C1 segment of cervical spinal cord (tissue), 14 donors: ENCODE measurements at places on chromosomes 1 and 21.

GRCh38 chr1:232709386-232709785 is 79.5 kb upstream of the SIPA1L2 start:
- DNase-seq: no peak

- DNase-seq: no peak
Observed at GRCh38 chr1:79323239-79324025, 316.9 kb upstream of the ADGRL4 start.

GRCh38 chr1:107795994-107796393 is 169.0 kb downstream of the VAV3 start:
- DNase-seq: no peak

DNA sequence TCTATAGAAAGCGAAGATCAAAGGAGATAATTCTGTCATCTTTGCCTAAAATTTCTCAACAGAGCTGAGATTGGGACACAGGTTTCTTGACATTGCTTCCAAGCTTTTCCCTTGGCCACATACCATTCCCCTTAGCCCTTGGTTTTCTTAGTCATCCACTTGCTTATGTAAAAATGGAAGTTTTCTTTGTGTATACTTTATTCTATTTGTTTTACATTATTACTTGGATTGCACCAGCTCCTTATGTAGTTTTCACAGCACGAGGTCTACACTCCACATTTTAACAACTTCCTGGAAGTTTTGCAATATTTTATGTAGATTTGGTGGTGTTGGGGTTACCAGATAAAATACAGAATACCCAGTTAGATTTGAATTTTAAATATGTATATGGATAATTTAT is 129.8 kb downstream of the PLA2G4A start:
- DNase-seq: no peak

DNA sequence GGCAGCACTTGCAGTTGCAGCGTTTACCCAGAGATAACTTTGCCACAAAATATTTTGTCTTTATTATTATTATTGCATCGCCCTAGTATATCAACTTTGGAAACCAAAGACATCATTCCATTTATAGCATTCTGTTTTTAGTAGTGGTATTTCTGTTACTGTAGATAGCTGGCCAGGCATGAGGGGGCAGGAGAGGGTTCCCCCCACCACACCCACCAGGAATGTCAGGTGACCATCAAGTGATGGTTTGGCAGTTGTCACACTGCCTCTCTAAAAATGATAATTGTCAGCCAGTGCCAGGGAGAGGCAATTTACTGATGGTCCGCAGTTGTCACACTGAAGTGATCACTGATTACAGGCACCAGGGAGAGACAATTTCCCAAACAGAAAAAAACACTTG is 135.6 kb downstream of the TSEN15 start:
- no peak for DNase-seq

DNA sequence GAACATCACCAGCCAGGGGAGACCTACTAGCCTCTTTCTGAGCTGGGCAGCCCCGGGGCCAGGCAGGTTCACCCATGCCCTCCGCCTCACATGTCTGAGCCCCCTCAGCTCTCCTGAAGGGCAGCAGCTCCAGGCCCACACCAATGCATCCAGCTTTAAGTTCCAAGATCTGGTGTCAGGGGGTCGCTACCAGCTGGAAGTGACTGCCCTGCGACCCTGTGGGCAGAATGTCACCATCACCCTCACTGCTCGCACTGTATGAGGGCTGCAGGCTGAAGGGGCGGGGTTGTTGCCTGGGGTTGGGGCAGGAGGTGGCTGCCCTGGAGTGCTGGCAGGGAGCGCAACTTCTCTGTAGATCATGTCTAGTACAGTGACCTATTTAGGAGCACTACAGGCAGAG is 8.5 kb upstream of the PTPN7 start:
- no peak for DNase-seq

DNA sequence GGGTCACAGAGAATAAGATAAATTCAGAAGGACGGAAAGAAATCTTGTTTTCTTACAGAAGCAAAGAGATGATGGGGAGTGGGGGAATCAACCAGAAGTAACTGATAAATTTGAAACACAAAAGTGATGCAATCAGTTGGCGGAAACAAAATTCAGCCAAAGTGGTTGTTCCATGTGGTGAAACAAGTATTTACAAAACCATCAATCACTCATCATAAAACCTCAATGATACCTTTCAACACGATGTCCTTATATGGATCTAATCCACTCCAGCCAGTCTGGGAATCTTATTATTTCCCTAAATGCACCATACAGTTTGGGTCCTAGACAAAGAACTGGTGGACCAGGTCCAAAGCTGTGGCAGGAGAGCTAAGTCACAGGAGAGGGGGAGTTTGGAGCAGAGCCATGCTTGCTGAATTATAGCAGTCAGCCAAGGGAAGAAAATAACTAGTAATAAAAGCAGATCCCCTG is 303.8 kb upstream of the LRRC7 start:
- DNase-seq: no peak

DNA sequence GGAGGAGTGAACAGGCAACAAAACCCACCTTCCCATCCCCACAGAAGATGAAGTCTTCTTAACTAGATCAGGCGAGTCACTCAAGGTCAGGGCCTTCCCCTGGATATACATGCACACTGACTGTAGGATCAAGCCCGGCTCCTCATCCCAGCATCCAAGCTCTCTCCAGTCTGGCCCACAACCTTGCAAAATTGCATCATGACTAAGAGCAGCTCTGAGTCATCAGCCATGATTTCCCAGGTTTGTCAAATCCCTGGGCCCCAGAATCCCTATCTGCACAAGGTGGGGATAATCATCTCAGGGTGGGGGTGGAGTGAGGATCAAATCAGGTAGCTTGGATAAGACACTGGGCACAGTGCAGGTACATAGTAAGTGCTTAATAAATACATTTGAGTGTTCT is 199.3 kb upstream of the GRIK3 start:
- no peak for DNase-seq

GRCh38 chr1:156100205-156100995 is 14.1 kb upstream of the LMNA start:
- DNase-seq: no peak

GRCh38 chr1:1861339-1861730 is 29.6 kb downstream of the GNB1 start:
- no peak for DNase-seq

DNA sequence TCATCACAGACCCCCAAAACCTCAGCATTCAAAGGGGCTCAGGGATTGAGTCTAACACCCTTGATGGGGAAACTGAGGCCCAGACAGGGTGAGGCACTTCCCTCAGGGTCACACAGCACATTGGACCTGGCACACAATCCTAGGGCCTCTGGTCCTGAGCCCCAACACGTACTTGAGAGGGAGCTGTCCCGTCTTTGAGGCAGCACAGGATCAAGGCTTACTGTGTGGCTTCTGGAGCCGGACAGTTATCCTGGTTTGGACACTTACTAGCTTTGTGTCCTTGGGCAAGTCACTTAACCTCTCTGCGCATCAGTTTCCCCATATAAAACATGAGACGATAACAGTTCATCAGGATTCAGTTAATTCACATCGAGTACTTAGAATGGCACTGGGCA is 26.5 kb downstream of the RUNX3 start:
- DNase-seq: no peak

DNA sequence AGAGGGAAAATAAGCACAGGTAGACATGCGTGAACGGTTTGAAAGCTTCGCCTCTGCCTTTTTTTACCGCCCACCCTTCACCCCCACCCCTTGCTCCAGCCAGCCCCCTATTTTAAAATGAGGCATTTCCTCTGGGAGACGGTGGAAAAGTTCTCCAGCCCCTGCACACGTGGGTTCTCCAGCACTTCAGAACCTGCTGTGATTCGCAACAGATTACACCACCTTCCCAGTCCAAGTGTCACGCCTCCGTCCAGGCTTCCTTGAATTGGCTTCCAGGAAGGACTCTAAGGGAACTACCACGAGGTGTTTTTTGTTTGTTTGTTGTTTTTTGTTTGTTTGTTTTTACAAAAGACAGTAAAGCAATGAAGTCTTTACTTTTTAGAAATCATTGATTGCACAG is 2.6 kb downstream of the LRRC7 start:
- DNase-seq: no peak

DNA sequence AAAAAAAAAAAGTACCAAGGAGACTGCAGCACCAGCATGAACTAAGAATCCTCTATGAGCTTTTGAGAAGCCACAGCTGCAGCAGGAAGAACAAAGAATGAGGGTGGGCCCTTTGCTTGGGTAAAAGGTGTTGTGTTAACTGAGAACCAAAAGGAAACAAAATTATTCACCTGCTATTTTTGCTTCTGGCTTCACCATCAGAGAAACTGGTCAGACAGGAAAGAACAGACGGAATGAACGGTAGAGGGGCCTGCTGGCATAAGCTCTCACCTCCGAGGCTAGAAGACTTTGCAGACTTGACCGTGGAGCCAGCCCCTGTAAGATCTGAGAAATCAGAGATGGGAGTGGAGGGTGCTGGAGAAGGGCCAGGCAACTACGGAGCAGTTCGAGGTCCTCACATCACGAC is 27.6 kb downstream of the IL10RB start:
- no peak for DNase-seq

- DNase-seq: no peak
Observed at GRCh38 chr1:34231441-34231840, 54.7 kb downstream of the C1orf94 start.

GRCh38 chr1:206921772-206922265 is at the start of gene FCMR:
TSS of gene FCMR (minus strand) at chr1:206921941. CDS start at chr1:206921854, 87 bp downstream.
- no peak for DNase-seq

DNA sequence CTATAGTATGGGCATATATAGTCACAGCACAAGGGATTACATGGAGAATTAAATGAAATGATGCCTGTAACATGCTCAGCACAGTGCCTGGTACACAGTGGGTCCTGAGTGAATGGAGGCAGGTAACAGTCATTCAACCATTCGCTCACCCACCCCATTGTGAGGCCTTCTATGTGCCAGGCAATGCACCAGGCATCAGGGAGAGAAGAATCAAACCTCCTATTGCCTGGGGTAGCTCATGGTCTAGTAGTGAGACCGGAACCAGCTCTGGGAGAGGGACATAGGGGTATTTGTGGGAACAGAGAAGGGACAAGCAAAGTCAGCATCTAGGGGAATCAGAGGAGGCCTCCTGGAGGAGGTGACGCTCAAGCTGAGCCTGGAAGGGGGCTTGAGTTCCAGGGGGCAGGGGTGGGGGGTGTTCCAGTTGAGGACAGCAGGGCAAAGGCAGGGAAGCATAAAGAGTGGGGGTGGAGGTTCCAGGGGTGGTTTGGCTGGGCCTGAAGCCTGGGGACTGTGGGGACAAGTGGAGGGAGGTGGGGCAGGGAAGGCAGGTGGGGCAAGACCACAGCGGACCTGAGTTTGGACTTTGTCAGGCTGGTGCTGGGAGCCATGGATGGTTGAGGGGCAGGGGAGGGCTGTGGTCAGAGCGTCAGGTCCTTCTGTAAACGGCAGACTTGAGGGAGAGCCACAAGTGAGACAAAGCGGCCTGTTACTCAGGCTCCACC is 591.6 kb downstream of the PTPRU start:
- DNase-seq: no peak

DNA sequence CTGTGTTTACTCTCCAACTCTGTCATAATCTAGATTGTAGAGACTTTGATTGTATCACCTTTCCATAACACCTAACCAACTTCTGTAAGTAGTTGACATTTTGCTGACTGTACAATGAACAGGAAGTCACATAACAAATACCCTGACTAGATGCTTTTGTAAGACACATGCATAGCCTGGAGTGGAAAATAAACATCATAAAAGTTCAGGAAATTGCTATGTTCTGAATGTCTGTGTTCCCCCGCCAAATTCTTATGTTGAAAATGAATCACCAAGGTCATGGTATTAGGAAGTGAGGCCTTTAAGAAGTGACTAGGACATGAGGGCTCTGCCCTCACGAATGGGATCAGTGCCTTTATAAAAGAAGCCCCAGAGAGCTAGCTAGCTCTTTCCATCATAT is 40.4 kb upstream of the ZSWIM5 start:
- no peak for DNase-seq

DNA sequence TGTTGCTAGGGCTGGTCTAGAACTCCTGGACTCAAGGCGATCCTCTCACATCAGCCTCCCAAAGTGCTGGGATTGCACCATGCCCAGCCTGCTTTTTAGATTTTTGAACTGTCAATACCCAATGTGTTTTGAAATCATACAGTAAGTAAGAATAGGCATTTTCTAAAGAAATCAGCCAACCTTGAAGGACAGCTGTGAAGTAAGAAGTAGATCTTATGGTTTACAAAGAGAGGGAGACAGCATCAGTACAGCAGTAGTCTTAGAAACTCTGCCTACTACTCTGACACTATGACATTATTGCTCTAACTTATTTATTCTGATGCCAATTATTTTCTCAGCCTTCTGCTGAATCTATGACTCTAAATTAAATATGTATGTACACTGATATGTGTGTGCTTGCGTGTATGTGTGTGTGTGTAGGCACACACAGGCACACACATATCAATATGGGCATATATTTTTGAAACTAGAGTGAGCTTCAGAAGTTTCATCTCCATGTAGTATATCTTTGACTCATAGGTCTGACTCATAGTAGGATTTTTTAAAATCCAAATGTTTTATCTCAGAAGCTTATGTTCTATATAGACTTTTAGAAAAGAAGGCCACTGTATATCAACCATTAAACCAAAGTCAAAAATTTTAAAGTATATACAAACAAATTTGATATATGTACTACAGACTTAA is 140.4 kb downstream of the COL24A1 start:
- no peak for DNase-seq

- no peak for DNase-seq
Observed at GRCh38 chr1:154104433-154105082, 50.3 kb downstream of the NUP210L start.

DNA sequence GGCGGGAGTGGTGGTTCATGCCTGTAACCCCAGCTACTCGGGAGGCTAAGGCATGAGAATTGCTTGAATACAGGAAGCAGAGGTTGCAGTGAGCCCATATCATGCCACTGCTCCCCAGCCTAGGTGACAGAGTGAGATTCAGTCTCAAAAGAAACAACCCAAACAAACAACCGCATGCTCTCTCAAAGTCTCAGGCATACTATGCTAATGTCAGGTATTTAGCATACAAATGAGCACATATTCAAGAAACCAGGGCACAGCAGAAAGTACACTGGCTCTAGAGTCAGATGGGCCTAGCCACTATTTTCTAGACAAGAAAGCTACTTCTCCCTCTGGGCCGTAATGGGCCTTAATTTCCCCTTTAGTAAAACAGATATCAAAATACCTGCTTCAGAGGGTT is 55.0 kb downstream of the ELAVL4 start:
- no peak for DNase-seq

DNA sequence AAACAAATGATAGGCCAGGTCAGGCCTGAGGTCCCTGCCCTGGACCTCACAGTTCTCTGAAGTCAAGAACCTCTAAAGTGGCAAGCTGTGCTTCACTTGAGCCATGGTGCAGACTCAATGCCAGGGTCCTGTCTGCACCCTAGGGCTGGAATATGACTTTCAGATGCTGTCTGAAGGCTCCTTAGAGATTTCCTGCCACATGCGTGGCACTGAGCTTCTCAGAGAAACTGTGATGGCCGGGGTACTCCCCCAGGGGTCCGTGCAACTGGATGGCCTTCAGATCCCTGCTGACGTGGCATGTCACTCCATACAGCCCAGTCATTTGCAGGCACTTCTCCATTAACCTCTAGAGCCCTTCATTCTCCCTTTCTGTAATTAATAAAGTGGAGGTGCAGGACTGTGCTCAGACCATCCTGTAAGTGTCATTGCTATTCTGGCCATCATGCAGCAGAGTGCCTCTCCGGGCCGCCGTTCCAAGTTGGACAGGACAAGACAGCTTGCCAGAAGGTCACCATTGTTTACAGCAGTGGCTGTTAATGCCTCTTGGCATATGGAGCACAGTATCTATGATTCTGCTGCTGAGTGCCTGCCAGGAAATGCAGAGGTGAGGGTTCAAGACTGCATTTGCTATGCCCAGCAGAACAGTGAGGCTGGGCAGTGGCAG is 205.1 kb upstream of the COA6 start:
- no peak for DNase-seq
